ENCODE measurements at places on chromosomes 1 and 21.

DNA sequence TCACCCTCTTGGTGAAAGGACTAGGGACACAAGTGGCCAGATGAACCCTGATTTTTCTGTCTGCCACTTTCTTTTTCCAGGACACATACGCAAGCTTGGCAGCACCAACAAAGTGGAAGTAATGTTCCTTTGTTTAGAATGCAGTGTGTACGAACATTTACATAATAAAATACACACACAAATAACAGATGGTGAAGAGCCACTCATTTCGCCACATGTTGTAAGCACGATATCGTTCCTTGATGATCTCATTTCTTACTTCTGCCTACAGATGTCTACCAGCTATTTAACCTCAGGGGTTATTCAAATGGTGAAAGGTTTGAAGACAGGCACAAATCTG lies 670.2 kb upstream of the CXADR start:
- DNase-seq: no peak

- DNase-seq: no peak
These were observed 122.2 kb upstream of the ADGRL4 start for GRCh38 chr1:79128722-79129121.

GRCh38 chr1:107976431-107976830 lies 11.5 kb upstream of the VAV3 start:
- no peak for DNase-seq

- no peak for DNase-seq
These were observed 112.6 kb upstream of the B3GALT2 start for GRCh38 chr1:193299038-193299437.

- DNase-seq: no peak
These were observed 9.6 kb upstream of the POU2F1 start for GRCh38 chr1:167210966-167211674.

- no peak for DNase-seq
These were observed 168.7 kb downstream of the CAMTA1 start for GRCh38 chr1:6953907-6954364.

- no peak for DNase-seq
These were observed 24.4 kb downstream of the ADAM30 start for GRCh38 chr1:119871881-119872280.

GRCh38 chr21:44485254-44485793 lies 30.0 kb downstream of the LRRC3 start:
- no peak for DNase-seq

- no peak for DNase-seq
These were observed at the start of gene SV2A for GRCh38 chr1:149917571-149918144. Gene SV2A (minus strand): TSS chr1:149917844. CDS start chr1:149913840, 4,004 bp downstream.

DNA sequence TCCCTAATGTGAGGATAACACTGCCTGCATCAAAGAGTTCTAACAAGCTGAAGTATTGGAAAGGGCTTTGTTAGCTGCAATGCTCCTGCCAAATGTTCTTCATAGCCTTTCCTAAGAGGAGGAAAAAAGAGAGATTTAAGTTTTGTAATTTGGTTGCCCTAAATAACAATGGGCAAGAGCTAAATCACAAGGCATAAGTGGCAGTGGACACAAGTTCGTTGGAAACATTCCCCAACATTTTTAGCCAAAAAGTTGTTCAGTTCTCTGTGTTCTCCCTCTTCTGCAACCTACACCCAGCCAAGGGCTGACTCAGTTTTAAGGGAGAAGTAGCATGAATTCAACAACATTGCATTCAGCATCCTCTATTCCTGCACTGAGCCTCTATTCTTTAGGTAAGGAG lies 2.6 kb upstream of the UQCRHL start:
- no peak for DNase-seq

All from GM12892 (cell line).